ENCODE measurements at places on chromosomes 4 and X.

DNA sequence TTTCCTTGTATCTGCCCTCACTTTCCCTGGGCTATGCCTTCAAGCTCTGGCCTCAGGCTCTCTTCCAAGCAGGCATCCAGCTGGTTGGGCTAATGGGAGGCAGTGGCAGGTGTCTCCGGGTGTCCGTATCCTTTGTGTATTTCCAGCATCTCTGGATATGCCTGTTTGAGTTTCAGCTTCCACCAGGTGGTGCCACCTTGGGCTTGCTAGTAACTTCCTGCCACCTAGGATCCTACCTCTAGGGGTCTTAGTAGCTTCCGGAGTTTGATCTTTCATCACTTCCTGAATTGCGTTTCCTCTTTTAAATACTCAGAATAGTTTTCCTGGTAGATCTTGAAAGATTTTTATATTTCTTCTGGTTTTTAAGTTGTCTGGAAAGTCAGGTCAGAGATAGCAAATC, 23.2 kb upstream of the ANOS1 start:
- no peak for DNase-seq

GRCh38 chr4:169996379-169997240, 29.6 kb downstream of the MFAP3L start:
- DNase-seq, result peak; percentile 82

- DNase-seq, result no peak
Observed at GRCh38 chrX:96556886-96557285, 127.8 kb upstream of the DIAPH2 start.

GRCh38 chr4:53103481-53103880, 241.4 kb downstream of the RASL11B start:
- DNase-seq, result no peak

DNA sequence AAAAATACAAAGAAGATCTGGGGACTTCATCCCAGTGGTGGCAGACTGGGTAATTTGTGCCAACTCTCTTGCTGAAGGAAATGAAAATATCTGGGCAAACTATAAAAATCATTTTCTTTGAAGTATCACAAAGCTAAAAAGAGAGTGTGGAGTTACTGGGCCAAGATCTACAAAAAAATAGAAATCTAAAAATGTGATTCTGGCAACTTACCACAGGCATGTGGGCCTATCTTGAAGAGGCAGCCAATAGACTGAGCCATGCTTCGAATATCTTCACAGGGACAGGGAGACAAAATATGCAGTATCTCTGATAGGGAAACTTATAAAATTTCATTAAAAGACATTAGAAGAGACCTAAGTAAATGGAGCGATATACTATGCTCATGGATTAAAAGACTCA, 168.8 kb downstream of the RCHY1 start:
- no peak for DNase-seq

DNA sequence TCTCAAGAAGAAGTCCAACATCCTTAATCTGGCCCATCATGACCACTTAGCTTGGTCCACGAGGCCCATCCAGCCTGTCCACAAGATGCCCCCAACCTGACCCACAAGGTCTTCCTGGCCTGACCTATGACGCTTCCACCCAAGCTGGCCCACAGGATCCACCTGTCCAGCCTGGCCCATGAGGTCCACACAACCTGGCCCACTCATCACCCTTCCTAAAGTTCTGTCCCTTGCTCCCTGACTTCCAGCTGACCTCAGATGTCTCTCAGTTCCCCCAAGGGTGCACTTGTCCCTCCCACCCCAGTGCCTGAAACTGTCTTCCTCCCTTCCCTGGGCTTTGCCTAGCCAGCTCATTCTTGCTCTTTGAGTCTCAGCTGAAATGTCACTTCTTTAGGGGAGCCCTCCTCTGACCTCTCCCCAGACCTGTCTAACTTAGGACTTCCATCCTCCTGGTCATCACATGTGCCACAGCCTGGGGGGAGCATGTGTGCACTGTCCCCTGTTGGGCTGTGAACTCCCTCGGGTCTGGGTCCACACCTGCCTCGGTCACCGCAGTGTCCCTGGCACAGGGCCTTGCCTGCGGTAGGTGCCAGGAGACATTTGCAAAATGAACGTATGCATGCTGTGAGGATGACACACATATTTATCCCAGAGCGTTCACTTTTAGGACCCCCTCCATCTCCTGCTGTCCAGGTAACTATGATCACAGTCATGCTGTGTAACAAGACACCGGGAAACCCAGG, 61.7 kb downstream of the EVC start:
- no peak for DNase-seq

DNA sequence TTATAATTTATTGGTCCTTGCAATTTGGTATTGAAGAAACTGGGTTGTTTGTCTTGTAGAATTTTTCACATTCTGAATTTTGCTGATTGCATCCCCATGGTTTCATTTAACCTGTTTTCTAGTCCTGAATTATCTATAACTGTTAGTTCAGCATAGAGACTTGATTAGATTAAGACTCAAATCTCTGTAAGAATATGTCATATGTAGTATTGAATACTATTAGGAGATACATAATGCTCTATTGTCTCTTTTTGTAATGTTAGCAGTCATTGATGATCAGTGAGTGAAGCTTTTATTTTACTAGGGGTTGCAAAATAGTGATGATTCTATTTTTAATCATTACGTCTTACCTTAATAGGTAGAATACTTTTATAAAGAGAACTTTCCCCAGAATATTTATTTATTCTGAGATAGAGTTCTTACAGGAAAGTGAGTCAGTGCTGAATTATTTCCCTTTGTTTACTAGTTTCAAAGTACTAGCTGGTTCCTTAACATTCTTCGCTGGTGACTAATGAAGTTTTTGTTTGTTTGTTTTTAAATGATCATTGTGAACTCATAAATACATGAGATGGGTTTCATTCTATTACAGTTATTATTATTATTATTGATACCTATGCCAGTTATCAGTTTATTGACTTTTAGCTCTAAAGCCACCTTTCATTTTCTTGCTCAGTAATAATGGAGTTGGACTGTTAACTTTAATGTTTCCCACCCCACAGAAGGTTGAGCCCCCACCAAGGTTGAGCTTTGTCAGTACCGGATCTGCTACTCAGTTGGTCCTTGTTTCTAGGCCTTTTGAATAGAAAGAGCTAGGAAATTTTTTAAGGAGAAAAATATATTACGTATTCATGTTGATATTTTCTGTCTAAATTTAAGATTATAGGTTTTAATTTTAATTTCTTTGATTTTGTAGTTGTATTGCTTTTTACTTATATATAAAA, 102.3 kb downstream of the LARP1B start:
- no peak for DNase-seq

- DNase-seq, result no peak
Observed at GRCh38 chr4:3299976-3300671, 7.3 kb downstream of the RGS12 start.

- no peak for DNase-seq
Observed at GRCh38 chrX:25105221-25105620, 89.5 kb upstream of the ARX start.

DNA sequence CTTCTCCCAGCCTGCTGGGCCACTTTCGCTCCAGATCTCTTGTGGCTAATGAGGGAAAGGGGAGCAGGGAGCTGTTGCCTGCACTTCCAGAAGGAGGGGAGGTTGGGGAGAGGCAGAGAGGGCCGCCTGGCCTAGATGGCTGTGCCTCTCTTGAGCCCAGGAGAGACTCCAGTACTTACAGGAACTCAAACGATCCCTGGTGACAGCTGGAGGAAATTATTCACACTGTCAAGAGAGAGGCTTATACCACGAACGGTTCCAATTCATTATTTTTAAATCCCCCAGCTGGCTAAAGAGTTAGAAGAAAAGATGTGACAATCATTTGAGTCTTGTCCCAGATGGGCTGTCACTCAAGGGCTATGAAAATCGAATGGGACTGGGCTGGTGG, 96.1 kb downstream of the PHKA2 start:
- DNase-seq, result no peak

GRCh38 chrX:150847088-150847487, 51.4 kb downstream of the CD99L2 start:
- no peak for DNase-seq

DNA sequence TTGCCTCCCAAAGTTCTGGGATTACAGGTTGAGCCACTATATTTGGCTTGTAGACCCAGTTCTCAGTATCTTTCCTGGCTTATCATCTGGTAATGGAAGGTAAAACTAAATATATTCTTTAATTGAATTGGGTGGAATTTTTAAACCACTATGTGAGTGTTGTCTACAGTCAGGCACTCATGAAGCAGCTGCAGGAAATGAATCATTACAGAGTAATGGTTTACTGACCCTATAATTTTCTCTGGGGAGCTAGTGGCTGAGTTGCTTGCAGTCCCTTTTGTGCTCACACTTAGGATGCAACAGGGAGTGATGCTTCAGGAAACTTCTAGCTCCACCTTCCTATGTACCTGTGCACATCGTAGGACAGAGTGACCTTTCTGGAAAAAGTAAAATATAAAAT, 4.1 kb upstream of the UGT2B7 start:
- DNase-seq, result no peak

DNA sequence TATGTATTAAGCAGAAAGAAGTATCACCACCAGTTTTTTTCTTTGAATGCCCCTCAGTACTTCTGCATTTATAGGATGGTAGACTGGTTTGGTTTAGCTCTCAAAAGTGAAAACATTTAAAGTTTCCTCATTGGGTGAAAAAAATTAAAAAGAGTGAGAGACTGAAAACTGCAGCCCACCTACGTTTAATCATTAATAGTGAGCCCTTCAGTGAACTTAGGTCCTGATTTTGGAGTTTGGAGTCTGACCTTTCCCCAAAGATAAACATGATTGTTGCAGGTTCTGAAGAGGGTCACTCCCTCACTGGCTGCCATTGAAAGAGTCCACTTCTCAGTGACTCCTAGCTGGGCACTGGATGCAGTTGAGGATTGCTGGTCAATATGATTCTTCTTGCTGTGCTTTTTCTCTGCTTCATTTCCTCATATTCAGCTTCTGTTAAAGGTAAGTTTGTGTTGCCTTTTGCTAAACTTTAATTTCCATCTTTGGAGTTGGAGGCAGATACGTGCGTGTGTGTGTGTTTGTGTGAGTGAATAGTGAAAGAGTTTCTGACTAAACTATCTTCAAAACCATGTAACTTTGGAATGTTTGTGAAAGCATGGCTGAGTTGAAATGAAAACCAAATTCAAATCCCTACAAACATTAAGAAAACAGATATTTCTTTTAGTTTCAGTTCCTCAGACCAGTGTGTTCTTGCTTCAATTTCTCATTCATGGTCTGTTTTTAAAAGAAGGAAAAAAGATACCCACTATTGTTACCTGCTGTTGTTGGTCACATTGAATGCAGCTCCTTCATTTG, at the start of gene MTTP:
MTTP (plus strand) TSS at position 295 of the 795 bp plus-strand sequence; CDS start at position 381, 86 bp downstream.
- no peak for DNase-seq

DNA sequence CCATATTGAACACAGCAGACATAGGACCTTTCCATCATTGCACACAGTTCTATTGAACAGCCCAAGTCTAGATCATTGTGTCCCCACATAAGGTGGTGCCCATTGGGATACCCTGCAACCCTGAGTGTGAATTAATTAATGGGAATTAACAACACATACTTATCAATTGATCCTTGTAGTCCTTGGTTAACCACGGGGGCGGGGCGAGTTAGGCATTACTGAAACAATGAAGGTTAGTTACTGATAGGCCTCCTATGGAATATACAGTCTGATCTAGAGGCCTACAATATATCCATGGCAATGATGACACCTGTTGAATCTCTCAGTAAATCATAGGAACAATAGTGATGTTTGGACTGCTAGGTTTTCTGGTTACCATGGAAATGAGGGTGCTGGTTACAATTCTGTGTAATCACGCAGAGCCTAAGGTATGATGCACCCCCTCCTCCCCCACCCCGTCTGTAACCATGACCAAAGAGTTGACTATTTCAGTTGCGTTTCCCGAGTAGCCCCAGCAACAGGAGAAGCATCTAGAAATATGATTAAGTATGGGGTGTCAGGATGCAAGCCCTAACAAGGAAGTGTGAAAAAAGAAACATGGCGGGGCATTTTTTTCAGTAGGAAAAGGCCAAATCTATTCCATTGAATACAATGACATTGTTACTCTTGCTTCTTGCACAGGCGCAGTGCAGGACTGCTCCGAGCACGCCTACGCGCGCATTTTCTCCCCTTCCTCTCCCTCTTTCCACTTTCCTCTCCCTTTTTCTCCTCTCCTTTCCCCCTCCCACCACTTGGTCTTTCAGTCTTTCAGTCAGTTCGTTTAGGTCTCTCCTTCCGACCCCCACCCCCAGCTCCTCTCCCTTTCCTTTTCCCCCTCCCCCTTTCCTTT, 677 bp upstream of the NONO start:
- DNase-seq, result no peak

DNA sequence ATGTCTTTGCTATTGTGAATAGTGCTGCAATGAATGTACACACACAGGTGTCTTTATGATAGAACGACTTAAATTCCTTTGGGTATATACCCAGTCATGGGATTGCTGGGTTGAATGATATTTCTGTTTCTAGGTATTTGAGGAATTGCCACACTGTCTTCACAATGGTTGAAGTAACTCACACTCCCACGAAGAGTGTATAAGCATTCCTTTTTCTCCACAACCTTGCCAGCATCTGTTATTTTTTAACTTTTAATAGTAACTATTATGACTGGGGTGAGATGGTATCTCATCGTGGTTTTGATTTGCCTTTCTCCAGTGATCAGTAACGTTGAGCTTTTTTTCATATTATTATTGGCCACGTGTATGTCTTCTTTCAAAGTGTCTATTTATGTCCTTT, 17.6 kb upstream of the DCUN1D4 start:
- no peak for DNase-seq

DNA sequence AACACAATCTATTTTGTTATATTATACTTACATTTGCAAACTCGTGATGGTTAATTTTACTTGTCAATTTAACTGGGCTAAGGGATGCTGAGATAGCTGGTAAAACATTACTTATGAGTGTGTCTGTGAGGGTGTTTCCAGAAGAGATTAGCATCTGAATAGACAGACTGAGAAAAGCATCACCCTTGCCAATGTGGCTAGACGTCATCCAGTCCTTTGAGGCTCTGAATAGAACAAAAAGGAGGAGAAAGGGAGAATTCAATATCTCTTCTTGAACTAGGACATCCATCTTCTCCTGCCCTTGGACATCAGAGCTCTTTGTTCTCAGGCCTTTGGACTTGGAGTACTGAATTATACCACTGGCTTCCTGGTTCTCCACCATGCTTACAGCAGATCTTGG, 154.6 kb downstream of the EPHA5 start:
- DNase-seq, result no peak

DNA sequence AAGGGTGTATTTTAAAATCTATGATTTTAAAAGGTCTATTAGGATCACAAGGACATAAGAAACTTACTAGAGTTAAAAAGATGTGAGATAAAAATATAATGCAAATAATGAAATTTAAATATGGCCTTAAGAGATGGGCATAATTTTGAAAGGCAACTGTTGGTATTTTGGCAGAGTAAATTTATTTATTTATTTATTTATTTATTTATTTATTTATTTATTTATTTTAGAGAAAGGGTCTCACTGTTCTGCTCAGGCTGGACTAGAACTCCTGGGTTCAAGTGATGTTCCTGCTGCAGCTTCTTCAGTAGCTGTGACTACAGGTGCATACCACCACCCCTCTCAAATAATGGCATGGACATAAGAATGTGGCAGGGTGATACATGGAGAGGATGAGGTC, 932.1 kb upstream of the LCORL start:
- DNase-seq, result no peak

- DNase-seq, result no peak
Observed at GRCh38 chrX:30373479-30373878, 64.3 kb upstream of the NR0B1 start.

- DNase-seq, result no peak
Observed at GRCh38 chr4:35038079-35038805, 1206.1 kb downstream of the ARAP2 start.

- DNase-seq, result no peak
Observed at GRCh38 chrX:132088864-132089263, 39.0 kb downstream of the FRMD7 start.
